ENCODE measurements at places on chromosomes 11 and 22.
A peak's percentile ranks its signal among the peaks of the same experiment; 100 is the strongest.

- DNase-seq = no peak
These were observed 35.5 kb downstream of the CDPF1 start for GRCh38 chr22:46214616-46215015.

DNA sequence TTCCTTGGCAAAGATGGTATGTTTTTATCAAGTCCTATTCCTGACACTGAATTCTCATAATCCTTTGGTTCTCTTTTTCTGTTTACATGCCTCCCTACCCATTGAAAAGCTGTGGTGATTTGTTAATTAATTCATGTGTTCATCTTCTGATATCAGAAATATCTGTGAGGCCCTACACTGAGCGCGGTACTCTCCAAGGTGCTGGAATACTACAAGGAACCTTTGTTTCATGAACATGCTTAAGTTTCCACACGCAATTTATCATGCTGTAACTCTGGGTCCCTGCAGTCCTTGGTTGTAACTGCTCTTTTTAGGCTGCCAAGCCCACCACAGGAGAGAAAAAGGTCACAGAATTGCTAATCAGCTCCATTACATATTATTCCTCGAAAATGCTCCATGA lies 331.8 kb downstream of the FAT3 start:
- no peak for DNase-seq

DNA sequence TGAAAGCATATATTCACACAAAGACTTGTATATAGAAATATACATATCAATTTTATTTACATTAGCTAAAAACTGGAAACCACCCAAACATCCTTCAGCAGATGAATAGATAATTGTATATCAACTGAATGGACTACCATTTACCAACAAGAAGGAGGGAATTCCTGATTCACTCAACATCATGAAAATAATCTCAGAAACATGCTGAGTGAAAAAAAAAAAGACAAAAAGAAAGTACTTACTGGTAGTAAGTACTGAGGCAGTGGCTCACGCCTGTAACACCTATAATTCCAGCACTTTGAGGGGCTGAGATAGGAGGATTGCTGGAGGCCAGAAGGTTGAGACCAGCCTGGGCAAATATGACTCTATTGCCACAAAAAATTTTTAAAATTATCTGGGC lies 7.4 kb upstream of the IPO7 start:
- DNase-seq = no peak

DNA sequence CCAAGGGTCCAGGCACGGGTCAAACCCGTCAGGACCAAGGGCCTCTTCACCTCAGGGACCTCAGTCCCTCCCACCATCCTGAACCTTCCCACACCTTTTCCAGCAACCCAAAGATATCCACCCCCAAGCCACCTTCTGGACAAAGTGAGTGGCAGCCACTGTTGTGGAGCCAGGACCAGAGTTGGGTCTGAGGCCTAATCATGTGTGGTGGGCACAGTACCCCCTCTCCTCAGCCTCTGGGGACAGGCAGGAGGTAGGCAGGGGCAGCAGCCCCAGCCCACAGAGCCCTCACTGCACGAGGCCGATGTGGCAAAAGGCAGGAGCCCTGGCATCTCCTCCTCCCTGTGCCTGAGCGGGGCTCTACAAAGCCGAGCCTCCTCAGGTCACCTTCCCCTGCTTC lies 2.5 kb downstream of the KCNJ11 start:
- no peak for DNase-seq

DNA sequence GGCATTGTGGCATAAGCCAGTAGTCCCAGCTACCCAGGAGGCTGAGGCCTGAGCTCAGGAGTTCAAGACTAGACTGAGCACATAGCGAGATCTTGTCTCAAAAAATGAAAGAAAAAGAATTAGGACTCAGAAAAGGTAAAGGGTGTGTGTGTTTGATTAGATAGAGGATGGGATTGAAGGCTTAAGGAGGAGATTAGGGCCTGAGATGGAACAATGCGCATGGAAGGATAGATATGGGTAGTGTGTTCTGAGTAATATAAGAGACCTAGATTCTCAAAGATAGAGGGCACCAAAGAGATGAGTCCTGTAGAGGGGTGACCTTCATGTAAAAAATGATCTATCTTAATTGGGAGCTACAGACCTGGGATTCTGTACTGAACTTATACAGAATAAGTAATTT lies 17.3 kb upstream of the RAB30 start:
- no peak for DNase-seq

DNA sequence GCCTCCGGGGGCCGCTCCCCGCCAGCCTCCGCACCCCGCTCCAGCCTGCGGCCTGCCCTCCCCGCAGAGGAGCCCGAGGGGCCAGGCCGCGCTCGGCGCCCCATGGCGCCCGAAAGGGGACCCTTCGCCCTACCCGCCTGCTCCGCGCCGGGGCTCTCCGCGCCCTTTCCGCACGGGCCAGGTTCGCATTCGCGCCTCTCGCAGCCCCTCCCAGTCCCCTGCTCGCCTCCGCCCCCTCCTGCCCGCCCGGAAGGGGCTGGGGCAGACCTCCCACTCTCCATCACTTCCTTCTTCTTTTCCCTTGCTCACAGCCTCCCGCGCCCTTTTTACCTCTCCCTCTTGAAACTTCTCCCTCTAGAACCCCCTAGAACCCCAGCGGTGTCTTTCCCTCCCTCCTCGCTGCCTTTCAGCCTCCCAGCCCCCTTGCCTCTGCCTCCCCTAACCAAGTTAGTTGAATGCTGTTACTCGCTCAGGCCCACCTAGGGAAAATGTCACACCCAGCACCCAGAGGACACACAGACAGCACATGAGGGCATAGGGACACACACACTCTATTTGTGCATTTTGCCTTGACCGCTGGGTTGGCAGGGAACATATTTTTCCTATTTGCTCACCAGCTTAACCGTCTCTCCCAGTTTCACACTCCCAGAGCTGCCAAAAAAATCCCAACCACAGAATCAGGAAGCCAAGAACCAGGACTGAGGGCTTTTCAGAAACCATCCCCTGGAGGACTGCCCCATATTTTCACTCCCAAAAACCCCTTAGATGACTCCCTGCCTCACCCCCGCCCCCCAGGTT lies at the start of gene SLC43A3:
Gene SLC43A3 (minus strand): TSS at position 193 of the 798 bp plus-strand sequence. CDS start 949 bp downstream, outside the sequence.
- DNase-seq = peak; percentile 55

- DNase-seq = no peak
These were observed 15.1 kb upstream of the RRAS2 start for GRCh38 chr11:14373941-14374646.

DNA sequence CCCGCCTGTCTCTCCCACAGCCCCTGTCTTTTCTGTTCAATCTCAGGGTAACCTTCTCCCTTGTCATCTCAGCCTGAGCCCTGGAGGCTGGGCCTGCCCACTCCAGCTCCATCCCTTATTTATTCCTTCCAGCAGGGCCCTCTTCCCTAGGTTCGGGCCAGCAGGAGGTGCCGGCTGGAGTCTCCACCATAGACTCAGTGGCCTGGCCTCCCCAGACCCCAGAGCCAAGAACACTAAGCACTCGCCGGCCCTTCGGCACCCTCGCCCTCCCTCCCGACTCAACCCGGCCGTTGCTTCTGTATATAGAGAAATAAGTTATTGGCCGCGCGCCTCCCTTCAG lies 1.4 kb upstream of the RAB1B start:
- no peak for DNase-seq

- DNase-seq = no peak
These were observed 1.1 kb upstream of the PRG2 start for GRCh38 chr11:57391539-57391938.

DNA sequence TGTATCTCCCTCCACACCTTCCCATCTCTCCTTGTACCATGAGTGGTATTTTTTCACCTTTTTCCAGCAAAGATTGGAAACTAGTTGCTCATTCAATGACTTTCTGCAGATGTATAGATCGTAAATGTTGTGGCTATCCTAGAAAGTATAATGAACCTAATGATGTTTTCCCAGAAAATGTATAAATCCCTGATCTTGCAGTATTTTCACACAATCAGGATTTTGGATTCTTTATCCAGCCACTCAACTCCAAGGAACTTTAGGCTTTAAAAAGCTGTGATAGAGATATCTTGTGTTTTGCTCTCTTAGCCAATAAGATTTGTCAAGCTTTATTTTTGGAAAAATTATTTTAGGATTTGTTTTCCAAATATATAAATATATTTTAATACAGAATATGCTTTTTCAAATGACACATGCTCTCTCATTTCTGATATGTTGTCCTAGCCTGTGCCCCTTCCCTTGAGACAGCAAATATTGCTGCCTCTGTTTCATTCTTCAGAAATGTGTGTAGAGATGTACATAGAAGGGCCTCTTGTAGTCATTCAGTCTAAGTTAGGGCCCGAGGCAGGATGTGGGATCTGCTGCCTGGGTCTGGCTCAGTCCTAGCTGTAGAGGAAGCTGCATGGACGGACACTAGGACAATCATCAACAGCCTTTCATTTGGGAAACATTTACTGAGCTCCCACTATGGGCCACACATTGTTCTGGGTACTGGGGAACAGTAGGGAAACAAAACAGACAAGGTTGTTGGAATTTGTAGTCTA lies 62.4 kb downstream of the NAV2 start:
- no peak for DNase-seq

DNA sequence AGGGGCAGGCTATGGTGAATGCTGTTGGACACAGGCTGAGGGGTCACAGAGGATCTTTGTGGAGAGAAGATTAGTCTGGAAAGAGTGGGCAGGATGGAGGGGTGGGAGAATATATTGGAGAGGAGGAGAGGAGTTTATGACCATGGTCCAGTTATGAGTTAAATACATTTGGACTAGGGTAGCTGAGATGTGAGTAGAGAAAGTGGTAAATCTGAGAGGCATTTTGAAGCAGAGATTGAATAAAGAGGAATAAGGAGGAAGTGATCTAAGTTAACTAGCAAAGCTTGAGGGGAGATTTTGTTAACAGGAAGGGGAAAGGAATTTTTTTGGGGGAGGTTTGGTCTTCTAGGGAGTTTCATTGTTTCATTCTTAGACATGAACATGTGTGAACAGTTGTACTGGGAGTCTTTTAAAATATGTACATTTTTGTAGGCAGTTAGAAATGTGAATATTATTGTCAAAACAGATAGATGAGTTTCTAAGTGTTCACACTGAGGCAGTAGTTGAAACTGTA lies 43.1 kb upstream of the EED start:
- no peak for DNase-seq

GRCh38 chr22:27435844-27436576 lies 365.5 kb downstream of the MN1 start:
- no peak for DNase-seq

DNA sequence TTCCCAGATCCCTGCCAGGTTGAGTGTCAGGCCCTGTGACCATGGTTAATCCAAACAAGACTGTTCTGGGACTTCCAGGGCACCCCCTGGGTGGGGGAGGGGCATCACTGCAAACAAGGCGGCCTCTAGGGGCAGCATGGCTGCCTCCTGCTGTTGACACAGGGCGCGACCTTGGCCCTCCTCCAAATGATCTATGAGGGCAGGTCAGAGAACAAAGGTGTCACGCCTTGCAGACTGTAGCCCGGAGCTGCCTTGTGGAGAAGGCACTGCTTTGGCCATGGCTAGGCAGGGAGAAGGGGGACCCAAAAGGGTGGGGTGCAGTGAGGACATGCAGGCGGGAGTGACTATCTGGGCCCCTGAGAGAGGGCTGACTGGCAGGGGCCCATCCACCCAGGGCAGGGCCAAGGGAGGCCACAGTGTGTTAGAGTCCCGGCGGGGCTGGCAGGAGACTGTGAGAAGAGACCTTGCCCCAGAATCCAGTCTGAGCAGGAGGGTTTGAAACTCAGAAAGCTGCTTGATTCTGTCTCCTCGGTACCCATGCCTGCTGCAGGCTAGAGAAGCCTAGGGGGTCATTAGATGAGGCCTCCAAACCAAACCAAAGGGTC lies 35.6 kb downstream of the KCNC1 start:
- DNase-seq = no peak

DNA sequence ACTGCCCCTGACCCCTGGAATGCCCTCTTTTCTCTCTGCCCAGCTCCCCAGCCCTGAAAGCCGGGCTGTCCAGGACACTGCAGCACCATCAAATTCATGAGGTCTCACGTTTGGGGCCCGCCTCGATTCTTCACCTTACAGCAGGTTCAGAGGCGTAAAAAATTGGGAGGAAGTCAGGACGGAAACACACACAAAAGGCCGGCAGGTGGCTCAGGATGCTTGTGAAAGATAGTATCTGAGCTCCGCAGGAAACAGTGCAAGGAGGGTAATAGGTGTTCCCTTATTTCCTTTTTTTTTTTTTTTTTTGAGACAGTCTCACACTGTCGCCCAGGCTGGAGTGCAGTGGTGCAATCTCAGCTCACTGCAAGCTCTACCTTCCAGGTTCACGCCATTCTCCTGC lies 4.1 kb downstream of the RFPL2 start:
- DNase-seq = peak; percentile 23

DNA sequence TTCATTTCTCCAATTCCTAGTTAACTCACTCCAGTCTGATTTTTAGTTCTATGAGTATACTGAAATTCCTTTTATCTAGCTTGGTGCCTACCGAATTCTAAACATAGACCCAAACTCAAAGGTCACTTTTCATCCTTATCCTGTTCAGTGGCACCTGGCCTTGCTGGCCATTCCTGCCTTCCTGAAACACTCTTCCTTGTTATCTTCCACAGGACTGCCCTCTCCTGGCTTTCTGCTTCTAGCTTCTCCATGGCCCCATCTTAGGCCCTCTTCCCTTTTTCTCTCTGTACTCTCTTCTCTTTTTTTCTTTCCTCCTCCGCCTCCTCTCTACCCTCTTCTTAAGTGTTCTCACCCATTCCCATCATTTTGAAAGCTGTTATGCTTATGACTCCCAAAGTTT lies 87.3 kb downstream of the WNT11 start:
- DNase-seq = no peak

DNA sequence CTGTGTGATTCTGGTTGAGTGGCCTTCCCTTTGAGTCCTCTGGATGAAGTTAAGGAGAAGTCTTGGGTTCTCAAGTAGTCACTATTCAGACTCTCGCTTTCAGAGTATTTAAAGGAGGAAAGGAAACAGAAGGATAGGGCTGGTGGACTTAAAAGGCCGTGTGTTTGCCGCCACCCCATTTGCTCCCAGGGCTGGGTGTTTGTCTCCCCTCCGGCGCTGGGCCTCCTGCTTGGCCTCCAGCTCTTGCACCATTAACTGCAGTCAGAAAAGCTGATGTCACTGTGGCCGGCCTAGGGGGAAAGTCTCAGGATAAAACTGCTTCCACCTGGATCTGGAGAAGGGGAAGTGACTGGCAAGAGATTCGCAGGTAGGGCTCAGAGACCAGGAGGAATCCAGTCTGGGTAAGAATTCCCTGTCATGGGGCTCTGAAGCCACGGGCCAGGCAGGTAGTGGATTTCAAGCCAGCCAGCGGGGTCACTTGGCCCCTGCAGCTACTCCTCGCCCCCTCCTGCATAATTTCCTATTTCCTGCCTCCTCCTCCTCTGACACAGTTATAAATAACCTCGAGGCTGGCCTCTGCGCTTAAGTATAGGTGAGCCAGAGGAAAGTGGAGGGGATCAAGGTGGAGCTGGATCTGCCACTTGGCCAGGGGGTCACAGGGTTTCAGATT lies 17.1 kb downstream of the TIMP3 start:
- DNase-seq = no peak

DNA sequence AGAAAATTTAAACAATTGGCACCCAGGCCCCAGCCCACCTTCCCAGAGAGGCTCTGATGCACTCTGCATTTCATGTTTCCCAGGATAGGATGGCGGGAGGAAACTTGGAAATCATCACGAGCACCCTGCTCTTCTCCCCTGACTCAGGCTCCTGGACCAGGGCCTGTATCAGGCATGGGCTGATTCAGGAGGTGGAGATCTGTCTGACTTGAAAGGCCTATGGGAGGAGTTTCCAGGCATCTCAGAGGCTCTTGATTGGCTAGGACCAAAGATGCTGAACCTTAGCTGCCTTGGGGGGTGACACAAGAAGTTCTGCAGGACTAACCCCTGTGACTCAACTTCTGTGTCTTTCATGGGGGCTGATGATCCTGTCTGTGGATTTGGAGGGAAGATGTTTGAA lies 106.2 kb downstream of the PKNOX2 start:
- DNase-seq = no peak

GRCh38 chr11:93219440-93219839 lies 21.6 kb upstream of the SLC36A4 start:
- no peak for DNase-seq

GRCh38 chr11:113184498-113184897 lies 129.9 kb upstream of the TTC12 start:
- DNase-seq = no peak

Data from CD4-positive, alpha-beta T cell treated with Interleukin-15 for 4 hours (primary cell).